ENCODE measurements at places on chromosomes 3 and 15.
A peak's percentile ranks its signal among the peaks of the same experiment; 100 is the strongest.

DNA sequence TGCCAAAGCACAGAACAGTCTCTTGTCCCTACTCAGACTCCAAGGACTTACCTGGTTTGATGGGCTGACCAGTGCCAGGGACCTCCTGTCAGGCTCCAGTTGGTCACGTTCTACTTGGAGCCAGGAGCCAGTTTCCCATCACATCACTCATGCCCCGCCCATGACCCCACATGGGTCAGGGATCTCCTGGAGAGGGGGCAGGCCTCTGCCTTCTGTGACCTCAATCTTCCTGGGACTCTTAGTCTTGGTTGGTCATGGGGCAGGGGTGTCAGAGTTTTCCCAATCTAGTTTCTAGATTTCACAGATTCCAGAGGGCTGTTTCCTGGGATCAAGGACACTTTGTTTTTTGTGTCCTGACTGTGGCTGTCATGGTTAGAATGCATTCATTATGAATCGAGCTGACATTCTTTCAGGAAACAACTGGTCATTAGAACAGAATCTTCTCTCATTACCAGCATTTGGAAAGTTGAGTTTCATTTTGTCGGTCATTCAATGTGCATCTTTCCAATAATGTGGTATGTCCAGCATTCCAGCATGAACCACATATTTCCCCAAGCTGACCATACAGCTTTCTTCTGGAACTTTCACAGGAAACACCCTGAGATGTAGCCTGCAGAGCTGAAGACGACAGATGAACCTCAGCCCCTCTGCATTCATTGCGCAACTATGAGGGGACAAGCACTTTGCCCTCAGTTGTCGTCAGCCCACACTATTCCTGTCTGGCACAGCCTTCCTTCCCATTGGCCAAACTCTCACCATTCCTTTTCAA lies 19.8 kb downstream of the CYP19A1 start:
- DNase-seq, result no peak

- DNase-seq, result no peak
Observed at GRCh38 chr15:40282147-40282868, 556 bp downstream of the ANKRD63 start.

DNA sequence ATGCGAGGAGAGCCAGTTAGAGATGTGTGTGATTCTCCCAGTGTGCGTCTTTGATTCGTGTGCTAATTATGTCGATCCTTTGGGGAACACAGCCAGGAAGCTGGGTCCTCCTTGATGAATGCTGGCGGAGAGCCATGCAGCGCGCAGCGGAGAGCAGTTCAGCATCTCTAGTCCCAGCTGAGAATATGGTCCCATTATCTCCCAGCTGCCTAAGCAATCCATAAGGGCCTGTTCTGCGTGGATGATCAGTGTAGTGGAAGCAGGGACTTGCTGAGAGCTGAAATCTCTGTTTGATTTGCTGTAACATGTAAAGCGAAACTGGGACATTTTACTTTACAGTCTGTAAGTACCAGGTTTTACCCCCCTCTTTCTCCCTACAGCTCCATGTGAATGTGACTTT lies 412.7 kb downstream of the CNTN4 start:
- peak; percentile 86 for DNase-seq

GRCh38 chr15:66390678-66391077 lies 4.0 kb downstream of the MAP2K1 start:
- no peak for DNase-seq

GRCh38 chr15:86892774-86893449 lies 813.2 kb downstream of the AGBL1 start:
- DNase-seq, result no peak

- DNase-seq, result no peak
Observed at GRCh38 chr3:185164428-185165217, 11.8 kb upstream of the C3orf70 start.

- no peak for DNase-seq
Observed at GRCh38 chr15:82111918-82112317, 66.1 kb upstream of the MEX3B start.

GRCh38 chr3:13011573-13012220 lies 61.5 kb downstream of the IQSEC1 start:
- DNase-seq, result peak; percentile 17

- no peak for DNase-seq
Observed at GRCh38 chr3:115388811-115389210, 234.5 kb upstream of the GAP43 start.

DNA sequence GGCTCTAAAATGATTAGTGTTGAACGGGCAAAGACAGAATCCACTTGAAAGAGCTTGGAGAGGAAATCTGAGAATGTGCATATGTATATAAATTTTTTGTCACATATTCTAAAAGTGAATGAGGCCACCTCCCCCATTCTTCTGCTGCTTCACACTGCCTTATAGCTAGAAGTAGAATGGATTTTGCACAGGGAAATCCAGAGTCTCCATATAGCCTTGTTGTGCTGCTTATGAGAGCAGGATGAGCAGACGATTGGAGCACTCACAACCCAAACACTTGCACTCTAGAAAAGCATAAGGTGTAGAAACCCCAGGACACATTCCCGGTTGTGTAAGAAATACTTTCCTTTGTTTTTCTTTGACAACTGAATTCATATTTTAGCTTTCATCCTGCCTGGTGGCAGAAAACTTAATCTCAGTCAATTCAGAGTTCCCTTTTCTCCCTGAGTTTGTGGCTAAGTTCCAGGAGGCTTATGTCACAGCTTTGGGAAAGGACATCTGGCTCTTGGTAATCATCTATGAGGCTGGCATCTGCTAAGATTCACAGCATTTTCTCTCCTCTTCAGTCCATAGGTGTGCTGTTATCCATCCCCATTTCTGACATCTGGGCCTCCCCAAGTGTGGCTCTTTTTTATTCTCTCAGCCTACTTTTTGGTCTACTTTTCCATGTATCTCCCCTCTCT lies 188.4 kb upstream of the PFN2 start:
- DNase-seq, result peak; percentile 15

DNA sequence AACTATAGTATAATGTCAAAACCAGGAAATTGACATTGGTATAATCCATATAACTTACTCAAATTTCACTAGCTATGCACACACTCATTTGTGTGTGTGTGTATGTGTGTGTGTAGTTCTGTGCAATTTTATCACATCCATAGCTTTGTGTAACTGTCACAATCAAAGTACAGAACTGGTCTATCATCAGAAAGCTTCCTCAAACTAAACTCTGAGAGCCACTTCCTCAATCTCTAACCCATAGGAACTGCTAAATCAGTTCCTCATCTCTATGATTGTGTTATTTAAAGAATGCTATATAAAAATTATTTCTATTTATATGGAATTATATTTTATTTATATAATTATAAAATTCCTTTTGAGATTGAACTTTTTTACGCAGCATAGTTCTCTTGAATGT lies 18.1 kb downstream of the LNP1 start:
- no peak for DNase-seq

DNA sequence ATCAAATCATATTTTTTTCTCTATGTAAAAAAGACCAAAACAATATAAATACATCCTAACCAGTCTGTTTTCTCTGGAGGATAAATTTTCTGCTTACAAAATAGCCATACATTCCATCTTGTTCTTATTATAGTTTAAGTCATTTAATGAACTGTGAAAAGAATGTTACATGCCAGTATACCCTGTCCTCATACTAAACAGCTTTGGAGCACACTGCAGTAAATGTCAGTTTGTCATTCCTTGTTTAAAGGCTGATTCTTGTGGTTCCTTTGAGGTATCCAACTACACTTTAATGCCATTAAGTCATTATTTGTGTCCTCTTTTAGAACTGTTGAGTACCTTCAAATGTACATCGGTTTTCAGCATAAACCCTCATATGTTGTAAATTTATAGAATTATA lies 52.7 kb upstream of the DCBLD2 start:
- DNase-seq, result no peak

DNA sequence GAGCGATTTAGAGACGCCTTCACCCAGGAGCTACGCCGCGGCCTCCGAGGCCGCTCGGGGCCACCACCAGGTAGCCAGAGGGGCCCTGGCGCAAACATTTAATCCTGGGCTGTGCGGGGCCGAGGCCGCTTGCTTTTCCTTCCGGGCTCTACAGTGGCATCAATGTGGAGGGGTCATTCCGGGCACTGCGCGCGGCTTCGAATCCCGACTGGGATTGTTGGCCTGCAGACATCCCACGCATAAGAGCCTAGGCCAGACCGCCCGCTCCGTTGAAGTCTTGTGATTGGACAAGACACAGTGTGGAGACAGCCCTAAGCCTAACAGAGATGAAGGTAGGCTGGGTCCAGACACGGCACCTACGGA lies 568 bp upstream of the NCBP2 start:
- no peak for DNase-seq

DNA sequence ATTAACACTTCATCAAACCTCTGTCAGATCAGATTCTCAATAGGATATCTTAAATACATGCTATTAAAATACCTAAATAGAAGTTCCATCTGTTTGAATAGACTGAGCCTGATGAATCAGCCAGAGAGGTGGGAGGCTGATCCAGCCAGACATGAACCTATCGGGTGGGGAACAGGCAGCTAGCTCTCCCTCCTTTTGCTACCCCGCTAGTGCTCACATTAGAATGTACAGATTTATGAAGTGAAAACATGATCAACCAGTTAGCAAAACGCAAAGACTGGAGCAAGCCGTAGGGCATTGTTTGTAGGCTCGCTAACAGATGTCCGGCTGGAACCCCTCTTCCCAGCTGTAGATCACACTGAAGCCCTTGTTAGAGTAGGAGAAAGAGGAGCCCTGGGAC lies 54.4 kb downstream of the GTF2E1 start:
- no peak for DNase-seq

DNA sequence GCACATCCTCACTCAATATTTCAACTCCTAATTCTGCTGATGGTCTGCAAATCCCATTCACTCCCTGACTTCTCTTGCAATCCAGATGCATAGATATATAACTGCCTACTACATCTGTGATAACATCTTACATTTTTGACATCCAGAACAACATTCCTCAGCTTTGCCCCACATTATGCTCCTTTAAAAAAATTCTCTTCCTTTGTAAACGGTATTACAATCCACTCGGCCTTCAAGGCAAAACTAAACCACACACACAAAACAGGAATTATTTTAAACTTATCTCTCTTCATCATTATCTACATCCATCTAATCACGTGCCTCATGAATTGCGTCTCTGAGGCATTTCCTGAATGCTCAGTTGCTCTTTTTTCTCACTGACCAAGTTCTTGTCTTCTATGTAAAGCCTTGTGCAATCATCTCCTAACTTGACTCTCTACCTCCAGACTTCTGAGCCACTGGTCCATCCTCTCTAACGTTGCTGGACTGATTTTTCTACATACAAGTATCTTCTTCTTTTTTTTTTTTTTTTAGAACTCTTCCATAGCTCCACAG lies 117.0 kb downstream of the SATB1 start:
- DNase-seq, result no peak

DNA sequence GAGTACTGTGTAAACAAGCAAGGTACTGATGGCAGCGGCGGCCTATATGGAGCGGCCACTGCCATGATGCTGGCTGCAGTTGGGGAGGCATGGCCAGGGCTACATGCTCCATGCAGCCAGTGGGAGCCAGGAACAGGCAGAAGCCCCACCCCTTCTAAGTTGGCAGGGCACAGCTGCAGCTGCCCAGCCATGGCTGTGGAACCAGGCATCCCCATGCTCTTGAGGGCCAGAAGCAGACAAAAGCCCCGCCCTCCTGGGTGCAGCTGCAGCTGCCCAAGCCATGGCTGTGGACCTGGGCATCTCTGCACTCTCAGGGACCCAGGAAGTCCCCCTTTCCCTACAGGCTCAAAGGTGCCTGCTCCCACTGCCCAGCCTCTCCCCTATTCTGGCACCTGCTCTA lies 150.9 kb downstream of the FMN1 start:
- DNase-seq, result no peak

DNA sequence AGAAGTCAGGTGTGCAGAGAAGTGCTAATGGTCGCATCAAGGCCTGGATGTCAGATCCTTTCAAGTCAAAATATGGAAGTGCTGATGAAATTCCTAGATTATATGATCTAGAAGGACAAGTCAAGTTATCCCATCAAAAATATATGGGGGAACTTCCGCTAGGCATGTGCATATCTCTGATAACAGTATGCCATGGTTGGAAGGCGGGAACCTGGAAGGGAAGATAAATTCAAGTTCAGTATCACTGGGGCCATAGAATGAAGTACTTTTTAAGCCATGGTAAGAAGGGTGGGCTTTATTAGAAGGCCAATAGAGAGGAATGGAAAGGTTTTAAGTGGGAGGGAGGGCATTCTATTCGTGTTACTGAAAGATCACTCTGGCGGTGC lies 38.3 kb downstream of the MITF start:
- DNase-seq, result no peak

- DNase-seq, result no peak
Observed at GRCh38 chr3:169539856-169540255, 123.7 kb downstream of the MECOM start.

- DNase-seq, result peak; percentile 52
Observed at GRCh38 chr3:13019243-13020095, 53.8 kb downstream of the IQSEC1 start.

- DNase-seq, result no peak
Observed at GRCh38 chr3:69368129-69368741, 17.7 kb downstream of the FRMD4B start.

DNA sequence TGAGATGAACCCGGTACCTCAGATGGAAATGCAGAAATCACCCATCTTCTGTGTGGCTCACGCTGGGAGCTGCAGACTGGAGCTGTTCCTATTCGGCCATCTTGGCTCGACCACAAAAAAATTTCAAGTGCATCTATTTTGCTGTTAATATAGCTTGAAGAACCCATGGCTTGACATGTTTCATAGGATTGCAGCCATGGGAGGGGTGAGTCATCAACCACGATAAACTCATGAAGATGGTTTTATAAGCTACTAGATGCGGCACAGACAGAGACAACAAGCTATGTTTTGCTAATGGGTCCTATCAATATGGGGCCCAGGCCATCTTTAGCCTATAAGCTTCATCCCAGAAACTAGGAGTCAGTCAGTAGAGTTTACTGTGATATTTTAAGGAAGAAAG lies 100.4 kb upstream of the PHLDB2 start:
- DNase-seq, result no peak

GRCh38 chr3:147388700-147389580 lies 17.4 kb downstream of the ZIC4 start:
- DNase-seq, result no peak

DNA sequence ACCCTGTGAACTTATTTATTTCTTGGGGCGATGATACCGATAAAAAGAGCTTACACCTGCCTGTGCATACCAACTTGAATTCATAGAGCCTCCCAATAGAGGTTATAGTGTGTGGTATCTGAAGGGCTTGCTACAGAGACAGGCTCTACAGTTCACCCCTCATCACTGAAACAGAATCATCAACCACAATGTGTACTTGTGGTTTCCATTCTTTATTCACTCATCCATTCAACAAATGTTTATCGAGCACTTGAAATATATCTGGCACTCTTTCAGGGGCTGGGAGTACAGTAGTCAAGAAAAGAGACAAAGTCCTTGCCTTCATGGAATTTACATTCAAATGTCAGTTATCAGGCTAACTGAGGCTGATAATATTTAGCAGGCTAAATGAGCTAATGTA lies 134.4 kb upstream of the SKOR1 start:
- peak; percentile 12 for DNase-seq

- DNase-seq, result peak; percentile 33
Observed at GRCh38 chr15:63918317-63918672, 84.5 kb upstream of the HERC1 start.

- DNase-seq, result no peak
Observed at GRCh38 chr15:63938486-63939061, 104.8 kb upstream of the HERC1 start.

GRCh38 chr3:186079925-186080324 lies 29.0 kb downstream of the ETV5 start:
- no peak for DNase-seq

GRCh38 chr15:48928877-48929538 lies 34.7 kb downstream of the SHC4 start:
- no peak for DNase-seq
